ENCODE measurements at places on chromosomes 1 and 21.

DNA sequence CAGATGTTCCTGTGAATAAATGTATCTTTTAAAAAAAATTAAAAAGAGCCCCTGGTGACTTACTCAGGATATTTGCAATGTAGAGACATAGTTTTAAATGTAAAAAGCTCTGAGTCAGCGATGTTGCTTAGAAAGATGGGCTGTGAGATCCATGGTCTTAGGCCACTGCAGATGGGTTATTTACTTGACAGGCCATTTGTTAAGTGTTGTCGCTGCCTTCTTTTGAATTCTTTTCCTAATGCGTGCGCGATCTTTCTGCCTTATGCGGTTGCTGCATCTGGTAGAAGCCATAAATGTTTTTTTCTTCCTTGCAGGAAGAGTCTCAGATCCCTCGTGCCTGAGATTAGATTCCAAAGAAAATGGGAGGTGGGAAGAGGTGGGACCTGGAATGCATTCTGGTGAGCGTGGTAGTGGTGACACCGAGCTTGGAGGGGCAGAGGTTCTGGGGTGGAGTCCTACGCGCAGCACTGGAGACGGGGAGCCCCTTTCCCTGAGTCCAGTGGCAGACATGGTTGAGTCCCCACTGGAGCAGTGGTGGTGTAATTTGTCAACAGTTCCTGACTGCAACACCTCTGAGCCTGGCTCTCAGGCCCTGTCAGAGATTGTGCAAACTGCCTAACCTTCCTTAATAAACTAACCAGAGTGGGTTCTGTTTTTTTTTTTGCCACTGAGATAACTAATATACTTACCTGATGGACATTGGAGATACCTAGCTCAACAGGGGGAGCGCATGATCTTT, 197.2 kb downstream of the HHAT start:
- DNase-seq = no peak

GRCh38 chr1:238061967-238062613, 171.4 kb upstream of the ZP4 start:
- no peak for DNase-seq

DNA sequence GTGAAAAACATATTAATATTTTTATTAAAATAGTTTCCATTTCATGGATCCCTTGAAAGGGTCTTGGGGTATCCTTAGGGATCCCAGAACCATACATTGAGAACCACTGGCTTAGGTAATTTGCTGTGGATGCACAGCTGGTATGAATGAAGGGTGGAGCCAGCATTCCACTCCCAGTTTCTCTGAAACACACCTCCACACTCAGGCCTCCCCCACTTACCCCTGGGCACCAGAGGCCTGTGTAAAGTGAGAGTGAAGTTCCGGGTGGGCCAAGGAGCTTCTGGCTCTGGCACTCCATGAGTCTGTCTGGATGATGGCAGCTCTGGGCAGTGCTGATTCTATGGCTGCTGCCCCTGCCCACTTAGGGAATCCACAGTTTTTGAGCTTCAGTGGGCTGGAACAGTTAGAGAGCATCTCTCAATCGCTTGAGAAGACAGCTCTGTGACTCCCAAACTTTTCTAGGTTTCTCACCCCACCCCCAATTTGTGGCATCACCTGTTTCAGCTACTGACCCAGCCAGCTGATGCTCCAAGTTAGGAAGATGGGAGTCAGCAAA, 57.8 kb upstream of the CD1D start:
- no peak for DNase-seq

GRCh38 chr1:55670331-55671082, 455.3 kb upstream of the USP24 start:
- DNase-seq = no peak

- DNase-seq = no peak
Observed at GRCh38 chr1:247281001-247281574, 25.2 kb downstream of the VN1R5 start.

All from hematopoietic multipotent progenitor cell treated with erythropoietin and hydrocortisone succinate and interleukin-3 and kit ligand, for 6 days (in vitro differentiated cells).